ENCODE measurements at places on chromosomes 6 and 20.

- no peak for DNase-seq
These were observed 1.4 kb upstream of the AAR2 start for GRCh38 chr20:36234771-36235320.

GRCh38 chr20:25452333-25452732 is 44.9 kb downstream of the GINS1 start:
- DNase-seq: no peak

GRCh38 chr20:7503501-7503900 is 436.8 kb downstream of the HAO1 start:
- DNase-seq: no peak

DNA sequence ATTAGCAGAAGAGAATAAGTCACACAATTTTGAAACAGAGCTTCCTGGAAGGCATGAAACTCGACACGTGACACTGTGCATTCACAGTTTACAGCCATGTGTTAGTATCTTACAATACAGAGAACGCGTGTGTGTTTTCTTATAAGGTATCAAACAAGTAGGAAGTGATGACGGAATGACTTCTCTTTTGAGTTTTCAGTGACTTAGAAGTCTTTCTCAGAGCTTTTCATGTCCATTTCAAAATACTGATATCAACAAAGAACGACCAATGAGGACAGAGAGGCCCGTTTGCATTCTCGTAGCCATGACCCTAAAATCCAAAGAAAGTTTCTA is 36.6 kb upstream of the DUSP22 start:
- DNase-seq: no peak

DNA sequence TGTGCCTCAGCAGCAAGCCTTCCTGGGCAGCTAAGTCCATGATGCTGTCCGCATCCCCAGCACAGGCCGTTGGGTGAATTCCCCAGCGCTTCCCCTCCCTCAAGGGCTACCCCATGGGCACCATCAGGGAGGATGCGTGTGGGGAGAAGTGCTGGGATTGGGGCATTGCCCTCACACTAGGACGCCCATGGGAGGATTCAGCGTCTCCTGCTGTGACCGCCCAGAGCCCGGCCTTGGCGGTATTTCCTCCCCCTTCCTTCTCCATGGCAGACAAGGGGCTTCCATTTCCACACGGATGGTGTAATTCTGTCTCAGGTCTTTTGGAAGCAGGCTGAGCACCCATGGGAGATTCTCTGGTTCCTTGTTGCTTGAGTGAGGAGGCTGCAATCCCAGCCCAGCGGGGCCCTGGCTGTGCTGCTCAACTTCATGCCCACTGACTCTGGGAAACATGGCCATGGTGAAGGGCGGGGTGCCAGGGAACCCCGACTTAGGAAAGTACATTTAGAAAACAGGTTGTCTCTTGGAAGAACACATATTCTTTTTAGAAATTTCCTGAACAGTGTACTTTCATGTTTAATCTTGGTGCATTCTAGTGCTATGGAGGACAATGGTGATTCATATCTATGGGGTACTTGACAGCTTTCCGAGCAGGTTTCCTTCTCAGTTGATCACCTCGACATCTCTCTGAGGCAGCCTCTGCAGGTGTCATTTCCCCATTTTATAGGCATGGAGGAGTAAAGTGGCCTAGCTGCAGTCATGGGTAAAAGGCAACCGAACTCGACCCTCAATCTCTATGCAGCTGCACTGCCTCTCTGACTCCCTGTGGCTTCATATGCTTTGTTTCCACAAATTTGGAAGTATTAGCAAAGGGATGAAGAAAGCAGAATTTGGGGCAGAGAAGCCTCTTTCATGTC is 178.2 kb upstream of the CST7 start:
- no peak for DNase-seq

- DNase-seq: no peak
These were observed 90.2 kb downstream of the ADTRP start for GRCh38 chr6:11688425-11688709.

- DNase-seq: no peak
These were observed 17.7 kb downstream of the CST8 start for GRCh38 chr20:23508449-23509229.

GRCh38 chr6:166592821-166593220 is 6.3 kb upstream of the RAMACL start:
- DNase-seq: no peak

DNA sequence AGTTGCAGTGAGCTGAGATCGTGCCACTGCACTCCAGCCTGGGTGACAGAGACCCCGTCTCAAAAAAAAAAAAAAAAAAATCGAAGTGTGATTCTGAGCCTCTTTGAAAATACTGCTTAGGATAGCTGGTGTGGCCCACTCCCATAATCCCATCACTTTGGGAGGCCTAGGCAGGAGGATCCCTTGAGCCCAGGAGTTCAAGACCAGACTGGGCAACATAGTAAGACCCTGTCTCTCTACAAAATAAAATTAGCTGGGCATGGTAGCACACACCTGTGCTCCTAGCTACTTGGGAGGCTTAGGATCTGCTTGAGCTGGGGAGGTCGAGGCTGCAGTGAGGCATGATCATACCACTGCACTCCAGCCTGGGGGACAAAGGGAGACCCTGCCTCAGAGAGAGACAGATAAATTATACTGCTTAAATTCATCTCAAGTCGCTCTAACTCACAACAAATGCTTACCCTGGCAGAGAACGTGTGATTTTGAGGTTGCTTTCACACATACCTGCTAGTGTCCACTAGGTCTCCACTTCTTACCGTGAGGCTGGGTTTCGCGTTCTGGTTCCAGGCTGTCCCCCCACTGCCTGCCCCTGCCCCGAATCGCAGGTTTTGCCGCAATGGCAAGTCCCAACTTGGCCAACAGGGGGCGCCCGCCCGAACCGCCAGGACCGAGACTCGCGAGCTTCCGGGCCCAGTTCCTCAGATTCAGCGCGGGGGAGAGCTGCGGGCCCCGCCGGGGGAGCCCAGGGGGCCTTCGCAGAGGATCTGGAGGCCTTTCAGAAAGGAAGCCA is 12.3 kb upstream of the TMC2 start:
- DNase-seq: peak; percentile 91

DNA sequence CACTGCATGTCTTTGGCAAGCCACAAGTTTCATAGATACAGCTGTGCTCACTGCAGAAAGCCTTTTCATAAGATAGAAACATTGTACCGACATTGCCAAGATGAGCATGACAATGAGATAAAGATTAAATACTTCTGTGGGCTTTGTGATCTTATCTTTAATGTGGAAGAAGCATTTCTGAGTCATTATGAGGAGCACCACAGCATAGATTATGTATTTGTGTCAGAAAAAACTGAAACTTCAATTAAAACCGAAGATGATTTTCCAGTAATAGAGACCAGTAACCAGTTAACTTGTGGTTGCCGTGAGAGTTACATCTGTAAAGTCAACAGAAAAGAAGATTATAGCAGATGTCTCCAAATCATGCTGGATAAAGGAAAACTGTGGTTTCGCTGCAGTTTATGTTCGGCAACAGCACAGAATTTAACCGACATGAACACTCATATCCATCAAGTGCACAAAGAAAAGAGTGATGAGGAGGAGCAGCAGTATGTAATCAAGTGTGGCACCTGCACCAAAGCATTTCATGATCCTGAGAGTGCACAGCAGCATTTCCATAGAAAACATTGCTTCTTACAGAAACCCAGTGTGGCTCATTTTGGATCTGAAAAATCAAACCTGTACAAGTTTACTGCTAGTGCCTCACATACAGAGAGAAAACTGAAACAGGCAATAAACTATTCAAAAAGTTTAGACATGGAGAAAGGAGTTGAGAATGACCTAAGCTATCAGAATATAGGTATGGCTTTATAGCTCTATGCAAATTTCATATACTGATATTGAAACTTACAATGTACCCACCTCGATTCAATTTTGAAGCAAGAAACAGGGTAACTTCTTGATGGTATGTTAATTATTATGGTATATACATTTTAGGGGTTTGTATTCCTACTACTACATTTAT is 23.9 kb upstream of the BAG2 start:
- no peak for DNase-seq

DNA sequence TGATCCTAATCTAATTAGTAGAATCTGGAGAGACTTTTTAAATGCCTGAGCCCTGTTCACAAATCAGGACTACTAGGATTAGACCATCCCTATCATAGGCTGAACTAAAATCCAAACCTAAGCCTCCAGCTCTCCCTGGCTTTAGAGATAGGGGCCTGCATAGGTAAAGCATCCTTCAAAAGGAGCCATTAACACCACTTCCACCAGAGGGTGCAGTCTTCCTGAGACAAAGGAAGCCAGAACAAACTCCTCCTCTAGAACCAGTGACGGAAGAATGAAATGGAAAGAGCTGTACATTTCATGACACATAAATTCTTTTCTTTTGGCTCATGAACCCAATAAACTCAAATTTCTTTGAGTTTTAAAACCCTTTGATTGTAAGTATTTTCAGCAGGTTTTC is 291.2 kb upstream of the ADGRB3 start:
- no peak for DNase-seq

GRCh38 chr20:54431156-54431944 is 44.0 kb upstream of the DOK5 start:
- no peak for DNase-seq

DNA sequence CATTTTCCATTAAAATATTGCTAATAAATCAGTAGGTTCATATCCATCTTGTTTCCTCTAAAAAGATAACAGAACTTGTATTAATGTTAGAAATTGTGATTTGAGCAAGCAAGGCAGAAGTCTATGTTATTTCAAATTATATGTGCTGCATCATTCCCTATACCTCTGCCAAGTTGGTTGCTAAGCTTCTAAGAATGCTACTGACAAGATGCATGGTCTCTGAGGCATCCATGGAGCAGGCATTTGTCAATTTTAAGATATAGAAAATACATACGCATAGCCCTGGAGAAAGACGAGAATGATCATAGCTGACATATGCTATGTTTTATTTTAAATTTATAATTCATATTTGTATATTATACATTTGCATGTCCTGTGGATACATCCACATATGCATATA is 168.3 kb upstream of the THEMIS start:
- no peak for DNase-seq

DNA sequence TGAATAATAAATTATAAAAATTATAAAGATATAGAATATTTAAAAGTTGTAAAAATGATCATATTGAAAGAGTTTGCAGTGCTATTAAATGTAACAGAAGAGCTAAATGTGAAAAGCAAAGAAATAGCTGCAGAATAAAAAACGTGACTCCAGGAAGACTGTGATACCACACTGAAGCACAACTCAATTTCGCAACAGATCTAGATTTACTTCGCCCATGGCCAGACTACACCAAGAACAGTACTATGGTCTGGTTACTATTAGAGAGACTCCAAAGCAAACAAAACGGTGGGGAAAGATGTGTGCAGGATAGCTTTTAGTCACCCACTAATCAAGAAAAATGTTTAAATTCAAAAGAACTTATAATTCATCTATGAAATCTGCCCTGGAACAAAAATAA is 1.9 kb downstream of the CHD6 start:
- DNase-seq: no peak

DNA sequence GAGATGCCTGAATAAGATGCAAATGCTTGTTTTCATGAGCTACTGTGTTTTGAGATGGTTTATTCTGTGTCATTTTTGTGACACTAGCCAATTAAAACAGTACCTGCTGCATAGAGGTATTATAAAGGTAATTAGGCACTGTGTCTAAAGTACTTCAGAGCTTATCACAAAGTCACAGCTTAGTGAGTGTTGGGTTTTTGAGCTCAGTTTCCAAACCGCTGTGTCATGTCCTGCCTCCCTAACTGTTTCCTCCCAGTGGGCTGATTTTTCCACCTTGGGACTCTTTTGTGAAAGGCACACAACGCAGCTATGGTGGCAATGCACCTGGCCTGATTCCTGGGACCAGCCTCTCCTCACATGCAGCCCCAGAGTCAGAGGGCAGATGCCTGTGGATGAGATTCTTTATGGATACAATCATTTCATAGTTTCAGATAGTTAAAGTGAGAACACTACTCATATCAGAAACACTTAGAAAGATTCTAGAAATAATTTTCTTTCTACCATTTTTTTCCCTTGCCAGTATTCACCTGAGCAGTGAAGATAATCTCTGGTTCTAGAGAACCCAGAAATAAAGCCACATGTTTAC is 41.3 kb upstream of the TAGAP start:
- DNase-seq: no peak

DNA sequence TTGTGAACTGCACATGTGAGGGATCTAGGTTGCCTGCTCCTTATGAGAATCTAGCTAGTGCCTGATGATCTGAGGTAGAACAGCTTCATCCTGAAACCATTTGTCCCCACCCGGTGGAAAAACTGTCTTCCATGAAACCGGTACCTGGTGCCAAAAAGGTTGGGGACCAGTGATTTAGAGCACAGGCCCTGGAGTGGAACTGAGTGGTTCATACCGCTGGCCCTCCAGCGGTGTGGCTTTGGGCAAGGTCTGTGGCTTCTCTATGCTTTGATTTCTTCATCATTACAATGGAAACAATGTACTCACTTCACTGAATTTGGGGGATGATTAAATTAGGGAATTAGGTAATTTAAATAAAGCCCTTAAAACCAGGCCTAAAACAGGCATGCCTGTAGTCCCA is 36.3 kb downstream of the CD164 start:
- DNase-seq: no peak

- no peak for DNase-seq
These were observed 21.0 kb upstream of the STX16 start for GRCh38 chr20:58630063-58630462.

GRCh38 chr20:10454151-10454750 is 19.1 kb downstream of the SLX4IP start:
- DNase-seq: no peak

DNA sequence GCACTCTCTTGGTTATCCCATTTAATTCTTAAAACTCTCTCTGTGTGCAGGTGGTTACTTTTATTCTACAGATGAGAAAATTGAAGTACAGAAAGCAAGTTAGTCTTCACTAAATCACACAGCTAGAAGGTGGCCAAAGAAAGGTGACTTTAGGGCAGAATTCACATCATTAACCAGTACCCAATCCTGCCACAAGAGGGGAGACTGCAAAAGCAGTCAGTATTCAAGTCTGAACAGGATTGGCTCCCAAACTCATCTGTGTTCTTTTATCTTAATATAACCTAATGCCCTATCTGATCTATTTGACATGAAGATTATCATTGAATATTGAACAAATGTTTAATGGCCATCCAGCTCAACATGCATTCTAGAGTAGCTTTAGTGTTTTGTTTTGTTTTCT is 225.3 kb upstream of the FAM83B start:
- DNase-seq: no peak

DNA sequence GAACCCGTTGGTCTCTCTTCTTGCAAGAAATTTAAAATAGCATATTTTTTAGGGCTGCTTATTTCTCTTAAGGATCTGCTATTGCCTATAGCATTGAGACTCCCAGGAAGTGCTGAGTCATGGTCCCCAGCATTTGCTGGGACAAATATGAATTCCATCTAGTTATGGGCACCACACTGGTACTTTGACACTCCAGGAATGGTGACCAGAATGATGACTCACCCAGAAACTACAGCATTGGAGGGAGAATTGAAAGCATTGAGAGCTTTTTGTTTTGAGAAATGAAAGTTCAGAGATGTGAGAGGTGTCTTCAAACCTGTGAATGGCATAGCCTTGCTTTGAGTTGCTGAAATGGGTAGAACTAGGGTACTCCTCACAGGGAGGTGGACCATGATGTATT is 699.7 kb downstream of the DHX35 start:
- DNase-seq: no peak
